ENCODE measurements at places on chromosomes 6 and 20.

- DNase-seq = no peak
These were observed 57.6 kb upstream of the REV3L start for GRCh38 chr6:111540681-111541025.

GRCh38 chr6:99789767-99790166 lies 183.1 kb downstream of the PRDM13 start:
- DNase-seq = no peak

GRCh38 chr6:36389353-36389752 lies 1.9 kb upstream of the ETV7 start:
- no peak for DNase-seq

- DNase-seq = peak; percentile 33
These were observed 6.7 kb downstream of the DNPH1 start for GRCh38 chr6:43222418-43223059.

- no peak for DNase-seq
These were observed 113.1 kb downstream of the FOXC1 start for GRCh38 chr6:1722801-1723200.

GRCh38 chr6:39322306-39322850 lies at the start of gene KCNK16:
Gene KCNK16, minus strand, starts transcription at chr6:39322702. Its CDS starts 162 bp downstream, at chr6:39322540.
- no peak for DNase-seq

GRCh38 chr6:77535172-77535571 lies 71.9 kb upstream of the HTR1B start:
- DNase-seq = no peak

- DNase-seq = no peak
These were observed 296.1 kb downstream of the DHX35 start for GRCh38 chr20:39258253-39258652.

DNA sequence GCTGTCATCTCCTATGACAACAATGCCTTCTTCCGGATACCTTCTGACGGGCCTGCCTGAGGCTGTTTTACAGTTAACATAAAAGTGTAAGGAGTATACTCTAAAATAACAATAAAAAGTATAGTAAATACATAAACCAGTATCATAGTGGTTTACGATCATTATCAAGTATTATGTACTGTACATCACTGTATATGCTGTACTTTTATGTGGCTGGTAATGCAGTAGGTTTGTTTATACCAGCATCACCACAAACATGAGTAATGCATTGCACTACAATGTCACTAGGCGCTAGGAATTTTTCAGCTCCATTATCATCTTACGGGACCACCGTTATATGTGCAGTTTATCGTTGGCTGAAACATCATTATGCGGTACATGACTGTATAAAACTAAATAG lies 76.5 kb downstream of the VEGFA start:
- no peak for DNase-seq

DNA sequence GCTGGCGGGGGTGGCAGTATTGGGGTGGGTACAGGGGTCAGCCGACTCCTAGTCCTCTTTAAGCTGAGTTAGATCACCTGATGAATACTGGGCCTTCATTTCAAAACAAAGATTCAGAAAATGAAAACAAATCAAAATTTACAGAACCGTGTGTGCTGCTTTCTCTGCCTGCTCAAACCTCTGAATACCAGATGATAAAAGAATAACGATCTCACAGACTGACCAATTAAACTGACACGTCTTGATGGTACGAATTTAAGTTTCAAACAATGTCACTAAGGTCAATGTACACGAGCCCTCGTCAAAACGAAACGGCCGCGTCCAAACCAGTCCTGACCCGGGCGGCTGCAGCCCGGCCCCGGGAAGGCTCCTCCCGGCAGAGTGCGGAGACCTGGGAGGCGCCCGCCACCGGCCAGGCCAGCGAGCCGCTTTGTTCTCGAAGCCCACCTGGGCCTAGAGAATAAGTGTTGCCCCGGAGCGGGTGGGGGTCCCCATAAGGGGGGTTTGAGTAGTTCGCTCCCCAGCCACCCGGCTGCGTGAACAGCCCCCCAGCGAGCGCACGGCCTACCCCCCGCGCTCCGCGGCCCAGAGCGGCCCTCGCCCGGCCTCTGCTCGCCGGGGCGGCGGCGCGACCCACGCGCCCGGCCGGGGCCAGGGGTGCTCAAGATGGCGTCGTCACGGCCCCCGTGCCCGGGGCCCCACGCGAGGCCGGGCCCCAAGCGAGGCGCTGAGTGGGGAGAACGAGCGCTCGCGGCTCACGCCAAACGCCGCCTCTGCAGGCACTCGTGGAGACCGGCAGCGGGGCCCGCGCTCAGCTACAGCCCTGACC lies 728 bp downstream of the PSMA7 start:
- DNase-seq = no peak

DNA sequence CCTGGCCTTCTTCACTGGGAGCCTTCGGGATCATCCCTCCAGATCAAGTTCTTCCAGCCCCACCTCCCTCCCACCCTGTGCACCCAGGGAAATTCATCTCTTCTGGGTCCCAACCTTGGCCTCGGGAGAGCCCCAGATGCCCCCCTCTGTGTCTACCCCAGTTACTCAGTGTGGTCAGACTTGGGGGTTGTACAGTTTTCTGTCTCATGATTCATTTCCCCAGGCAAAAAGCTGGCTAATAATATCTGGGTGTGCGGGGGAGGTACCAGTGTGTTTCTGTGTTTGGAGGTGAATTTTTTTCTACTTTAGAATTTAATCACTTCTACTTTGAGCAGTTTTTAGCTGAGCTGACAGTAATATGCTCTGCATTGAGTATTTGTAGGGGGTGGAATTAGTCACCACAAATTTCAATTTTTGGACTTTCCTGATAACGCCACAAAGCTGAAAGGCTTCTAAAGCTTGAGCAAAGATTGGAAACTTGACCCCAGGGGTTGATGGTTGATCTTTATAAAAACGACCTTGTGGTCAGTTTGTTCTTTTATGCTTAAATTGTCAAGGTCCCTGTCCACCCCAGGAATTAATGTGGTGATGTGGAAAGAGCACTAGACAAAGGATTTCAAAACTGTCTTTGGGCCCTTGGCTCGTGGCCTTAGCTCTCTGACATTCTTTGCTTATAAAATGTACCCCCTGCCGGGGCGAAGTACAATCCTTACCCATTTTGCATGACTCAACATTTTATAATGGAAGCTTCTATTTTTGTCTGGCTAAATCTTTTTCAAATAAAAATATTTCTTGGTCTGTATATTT lies 284.7 kb upstream of the TAB2 start:
- no peak for DNase-seq

DNA sequence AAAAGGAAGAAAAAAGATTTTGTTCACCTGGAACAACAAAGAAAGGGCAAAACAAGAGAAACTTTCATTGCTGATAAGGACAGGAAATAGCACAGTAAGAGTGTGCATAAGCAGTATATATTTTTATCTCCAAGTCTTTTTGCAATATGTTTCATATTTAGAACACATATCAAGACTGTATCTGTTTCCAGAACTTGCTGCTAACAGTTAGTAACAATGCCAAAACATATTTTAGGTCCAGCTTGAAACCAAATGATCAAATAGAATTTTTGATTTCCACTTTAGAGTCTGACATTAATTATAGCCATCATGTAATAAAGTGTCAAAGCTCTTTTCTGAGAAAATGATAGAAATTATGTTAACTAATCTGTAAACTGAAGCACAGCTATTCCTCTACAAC lies 143.5 kb upstream of the SUPT3H start:
- DNase-seq = no peak

DNA sequence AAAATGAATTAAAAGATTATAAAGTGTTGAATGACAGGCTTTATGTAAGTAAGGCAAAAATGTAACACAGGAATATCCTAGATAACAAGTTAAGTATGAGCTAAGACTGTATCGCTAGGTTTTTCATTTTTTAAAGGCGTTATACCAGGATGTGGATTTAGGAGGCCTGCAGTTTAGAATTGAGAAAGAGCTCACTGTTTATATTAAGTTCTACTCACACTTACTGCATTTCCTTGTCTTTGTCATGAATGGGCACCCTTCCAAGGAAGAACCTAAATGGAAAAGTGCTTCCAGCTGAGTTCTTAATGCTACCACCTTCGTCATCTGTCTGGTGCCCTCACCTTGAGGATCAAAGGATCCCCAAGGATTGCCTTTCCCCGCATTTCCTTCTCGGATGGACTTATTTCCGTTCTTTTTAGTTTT lies 148.7 kb downstream of the SOX4 start:
- no peak for DNase-seq

- DNase-seq = no peak
These were observed 25.1 kb downstream of the CAP2 start for GRCh38 chr6:17418281-17419188.

DNA sequence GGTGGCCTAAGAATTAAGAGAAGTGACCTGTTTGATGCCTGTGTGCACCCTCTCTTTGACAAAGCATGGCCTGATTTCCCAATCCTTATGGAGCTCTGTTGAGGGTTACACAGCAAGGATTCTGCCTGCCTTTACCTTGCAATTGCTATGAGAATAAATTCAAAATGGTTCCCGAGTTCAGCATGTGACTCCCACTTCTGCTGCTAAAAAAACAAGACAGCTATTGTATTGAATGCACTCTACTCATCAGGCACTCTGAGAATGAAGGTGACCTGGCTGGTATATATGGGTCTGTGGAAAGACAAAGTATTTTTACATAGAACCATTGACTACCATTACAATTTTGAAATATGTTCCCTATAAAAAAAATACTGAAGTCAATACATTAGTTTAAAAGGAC lies 190.3 kb downstream of the ATXN1 start:
- DNase-seq = no peak

DNA sequence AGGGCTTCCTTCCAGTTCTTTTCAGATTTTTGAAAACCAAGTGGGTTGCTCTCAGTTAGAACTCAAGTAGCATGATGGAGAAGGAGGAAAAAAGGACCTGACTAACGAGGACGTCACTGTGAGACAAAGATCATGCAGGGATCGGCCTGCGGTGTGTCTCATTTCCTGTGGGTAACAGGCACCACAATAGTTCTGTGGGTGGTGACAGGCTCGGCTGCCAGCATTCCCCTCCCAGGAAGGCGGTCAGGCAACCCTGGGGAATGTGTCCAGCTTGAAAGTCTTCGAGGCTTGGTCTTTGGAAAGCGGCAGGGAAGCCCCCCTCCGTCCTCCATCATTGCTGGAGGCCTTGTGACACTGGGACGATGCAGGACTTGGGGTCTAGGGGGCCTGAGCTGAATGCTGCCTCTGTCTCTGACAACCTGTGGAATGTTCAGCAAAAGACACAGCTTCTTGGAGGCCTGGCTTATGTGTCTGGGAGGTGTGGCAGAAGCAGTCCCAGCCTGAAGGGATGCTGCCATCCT lies 121.0 kb downstream of the BCAS1 start:
- DNase-seq = peak; percentile 40

- no peak for DNase-seq
These were observed 215.8 kb upstream of the RREB1 start for GRCh38 chr6:6891949-6892461.

DNA sequence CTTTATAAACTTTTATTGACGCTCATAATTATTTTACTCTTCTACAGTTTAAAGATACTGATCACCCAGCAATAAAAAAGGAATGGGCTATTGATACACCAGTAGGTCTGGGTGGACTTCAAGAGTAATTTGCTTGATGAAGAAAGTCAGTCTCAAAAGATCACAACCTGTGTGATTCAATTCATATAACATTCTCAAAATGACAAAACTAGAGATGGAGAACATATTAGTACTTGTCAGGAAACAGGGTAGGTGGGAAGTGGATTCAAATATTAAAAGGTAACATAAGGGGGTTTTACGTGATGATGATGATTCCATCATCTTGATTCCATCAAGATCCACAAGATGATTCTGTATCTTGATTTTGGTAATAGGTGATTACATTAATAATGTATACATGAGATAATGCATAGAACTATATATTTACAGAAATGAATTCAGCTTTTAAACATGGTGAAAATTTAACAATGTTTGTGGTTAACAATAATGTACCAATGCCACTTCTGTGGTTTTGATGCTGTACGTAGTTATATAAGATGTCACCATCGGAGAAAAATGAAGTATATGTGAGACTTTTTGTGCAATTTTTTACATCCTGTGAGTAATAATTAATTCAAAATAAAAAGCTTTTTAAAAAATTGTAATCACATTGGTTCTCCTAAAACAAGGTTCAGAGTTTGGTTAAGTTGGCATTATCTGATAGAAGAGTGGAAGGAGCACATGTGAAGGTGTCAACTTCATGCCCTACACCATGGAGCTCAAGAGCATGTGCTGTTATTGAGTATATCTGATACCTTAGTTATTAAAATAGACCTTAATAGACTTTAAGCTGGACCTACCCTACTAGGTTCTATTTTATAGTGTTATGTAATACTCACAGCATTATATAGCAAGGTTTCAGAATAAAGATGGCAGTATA lies 66.3 kb upstream of the DYNLRB1 start:
- DNase-seq = no peak

- no peak for DNase-seq
These were observed at the start of gene DLK2 for GRCh38 chr6:43455531-43456428. Gene DLK2, minus strand, starts transcription at chr6:43455548. Its CDS starts 723 bp downstream, at chr6:43454825.

- no peak for DNase-seq
These were observed 17.3 kb downstream of the PLN start for GRCh38 chr6:118565311-118565960.

GRCh38 chr20:45268531-45268930 lies 14.2 kb upstream of the SLPI start:
- no peak for DNase-seq

- no peak for DNase-seq
These were observed 161.7 kb downstream of the UNC5CL start for GRCh38 chr6:40877362-40877761.

- DNase-seq = no peak
These were observed 69.1 kb downstream of the ELOVL4 start for GRCh38 chr6:79878142-79878748.

- DNase-seq = no peak
These were observed 762 bp downstream of the LSM2 start for GRCh38 chr6:31805939-31806469.

GRCh38 chr6:34129753-34130152 lies 16.1 kb downstream of the GRM4 start:
- no peak for DNase-seq

GRCh38 chr6:17938901-17939300 lies 48.5 kb downstream of the KIF13A start:
- DNase-seq = no peak

GRCh38 chr6:346386-347030 lies 45.0 kb upstream of the IRF4 start:
- no peak for DNase-seq

DNA sequence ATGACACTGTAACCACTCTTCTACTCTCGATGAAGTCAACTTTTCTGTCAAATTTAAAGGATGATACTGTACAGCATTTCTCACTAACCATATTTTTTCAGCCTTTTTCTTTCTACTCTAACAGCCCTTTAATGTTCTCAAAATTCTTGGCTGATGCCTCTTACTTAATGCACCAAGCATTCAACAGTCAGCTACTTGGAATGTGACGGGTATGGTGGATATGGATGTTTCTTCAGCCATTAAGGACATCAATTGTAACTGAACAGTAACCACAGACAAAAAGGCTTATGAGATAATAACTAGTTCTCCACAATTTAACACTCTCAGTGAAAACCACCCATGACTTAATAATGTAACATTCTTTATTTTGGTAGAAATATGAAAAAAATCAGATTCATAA lies 467.2 kb upstream of the ZNF337 start:
- DNase-seq = no peak

DNA sequence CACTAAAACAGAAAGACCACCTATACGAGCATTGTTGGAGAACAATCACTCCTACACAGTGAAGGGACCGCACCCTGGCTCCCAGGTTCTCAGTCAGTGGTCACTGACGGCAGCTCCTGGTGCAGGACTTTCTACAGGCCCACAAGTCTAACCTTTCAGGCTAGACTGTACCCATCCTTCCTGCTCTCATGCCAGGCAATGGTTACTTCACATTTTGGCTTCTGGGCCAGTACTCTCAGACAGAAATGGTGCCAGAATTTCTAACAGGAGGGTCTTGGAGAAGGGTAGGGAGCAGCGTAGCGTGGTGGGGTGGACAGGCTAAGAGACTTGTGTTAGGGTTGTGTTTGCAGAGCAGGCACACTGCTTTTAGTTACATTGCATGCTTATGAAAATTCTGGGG lies 12.1 kb downstream of the TOMM34 start:
- DNase-seq = no peak
